GM19239 (cell line): ENCODE measurements at places on chromosomes 12 and 14.

DNA sequence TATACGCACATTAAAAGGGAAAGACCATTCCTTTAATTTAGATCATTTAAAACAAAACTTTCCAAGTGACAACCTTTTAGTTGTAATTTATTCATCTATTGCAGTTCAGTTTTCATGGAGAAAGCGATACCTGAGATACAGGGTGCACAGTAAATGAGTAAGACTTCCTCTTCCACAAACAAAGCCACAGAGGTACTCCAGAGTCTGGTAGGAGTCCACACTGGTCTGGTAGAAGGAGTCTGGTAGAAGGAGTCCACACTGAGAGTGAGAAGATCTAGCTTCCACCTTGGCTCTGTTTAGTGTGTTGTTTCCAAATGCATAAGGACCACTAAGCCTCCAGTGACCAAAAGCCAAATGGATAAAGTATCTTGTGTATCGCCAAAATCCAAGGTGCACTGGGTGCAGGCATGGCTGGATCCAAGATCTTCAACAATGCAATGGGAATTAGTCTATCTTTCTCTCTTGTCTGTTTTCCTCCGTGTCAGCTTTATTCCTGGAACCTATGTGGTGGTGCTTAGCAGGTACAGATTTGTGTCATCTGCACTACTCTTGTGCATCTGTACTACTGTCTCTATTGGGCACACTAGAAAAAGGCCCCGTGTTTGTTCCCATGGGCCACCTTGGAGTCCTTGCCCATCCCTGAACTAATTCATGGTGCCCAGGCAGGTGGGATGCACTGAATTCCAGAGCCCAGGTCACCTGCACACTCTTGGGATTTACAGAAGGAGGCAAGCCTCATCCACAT lies 331.1 kb downstream of the BCL11B start:
- DNase-seq, result no peak

DNA sequence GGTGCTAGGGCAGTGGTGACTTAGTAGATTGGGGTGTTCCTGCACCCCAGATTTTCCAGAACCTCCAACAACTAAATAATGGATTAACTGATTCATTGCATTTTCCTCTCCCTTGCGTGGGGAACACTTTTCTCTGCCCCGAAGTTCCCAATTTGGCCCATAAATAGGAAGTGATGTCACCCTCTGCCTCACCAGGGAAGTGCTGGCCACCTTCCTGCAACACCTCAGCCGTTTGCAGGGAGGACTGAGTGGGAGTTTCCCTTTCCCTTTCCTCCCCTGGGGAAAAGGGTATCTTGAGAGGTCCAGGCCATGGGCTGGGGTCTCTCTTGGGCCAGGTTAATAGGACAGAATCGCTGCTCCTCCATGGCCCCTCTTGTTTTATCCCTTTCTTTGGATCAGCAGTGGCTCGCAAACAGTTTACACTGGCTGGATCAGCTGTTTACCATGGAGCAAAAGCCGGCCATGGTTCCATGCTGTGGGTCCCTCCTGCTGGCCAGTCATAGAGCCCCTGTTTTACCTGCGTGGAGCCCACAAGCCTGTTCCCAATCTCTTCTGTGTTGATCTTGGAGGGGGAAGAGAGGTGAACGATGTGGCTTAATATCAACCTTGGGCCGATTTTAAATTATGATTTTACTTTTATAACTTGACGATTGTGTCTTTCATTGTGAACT lies 91.6 kb upstream of the VRK1 start:
- DNase-seq, result no peak

GRCh38 chr12:1204581-1205121 lies 213.6 kb downstream of the ERC1 start:
- peak; percentile 25 for DNase-seq

- DNase-seq, result no peak
Observed at GRCh38 chr12:129871991-129872972, 31.5 kb downstream of the TMEM132D start.

DNA sequence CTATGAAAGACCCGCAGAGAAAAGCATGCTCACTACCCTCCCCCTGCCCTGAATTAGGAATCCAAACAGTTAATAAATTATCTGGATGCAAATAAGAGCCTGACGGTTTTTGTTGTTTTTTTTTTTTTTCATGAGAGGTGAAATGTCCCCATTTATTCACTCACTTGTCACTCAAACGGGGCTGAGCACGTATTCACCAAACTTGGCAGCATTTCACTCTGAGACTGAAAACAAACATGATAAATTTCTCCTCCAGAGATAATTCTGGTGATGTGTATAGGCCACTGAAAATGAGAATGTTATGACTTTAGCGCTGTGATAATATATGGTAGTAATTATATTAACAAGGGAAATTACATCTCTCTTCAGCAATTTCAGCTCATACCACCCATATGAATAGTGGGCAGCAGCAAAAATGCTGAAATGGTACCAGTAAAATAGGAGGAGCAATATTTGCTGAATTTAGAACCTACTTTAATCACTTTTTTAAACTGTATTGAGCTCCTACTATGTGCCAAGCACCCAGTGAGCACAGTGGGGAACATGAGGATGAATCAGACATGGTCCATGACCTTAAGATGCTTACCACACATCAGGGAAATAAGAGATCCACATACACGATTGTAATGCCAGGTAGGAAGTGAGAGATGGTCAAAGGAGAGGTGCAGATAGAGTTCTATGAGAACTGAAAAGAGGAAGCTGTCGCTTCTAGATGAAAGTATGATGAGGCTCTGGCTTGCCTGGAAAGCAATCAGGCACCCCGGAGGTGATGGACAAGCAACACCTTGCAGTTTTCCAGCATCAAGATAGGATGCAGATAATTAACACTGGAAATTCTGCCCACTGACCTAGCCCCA lies 286.5 kb upstream of the TMPO start:
- DNase-seq, result no peak

DNA sequence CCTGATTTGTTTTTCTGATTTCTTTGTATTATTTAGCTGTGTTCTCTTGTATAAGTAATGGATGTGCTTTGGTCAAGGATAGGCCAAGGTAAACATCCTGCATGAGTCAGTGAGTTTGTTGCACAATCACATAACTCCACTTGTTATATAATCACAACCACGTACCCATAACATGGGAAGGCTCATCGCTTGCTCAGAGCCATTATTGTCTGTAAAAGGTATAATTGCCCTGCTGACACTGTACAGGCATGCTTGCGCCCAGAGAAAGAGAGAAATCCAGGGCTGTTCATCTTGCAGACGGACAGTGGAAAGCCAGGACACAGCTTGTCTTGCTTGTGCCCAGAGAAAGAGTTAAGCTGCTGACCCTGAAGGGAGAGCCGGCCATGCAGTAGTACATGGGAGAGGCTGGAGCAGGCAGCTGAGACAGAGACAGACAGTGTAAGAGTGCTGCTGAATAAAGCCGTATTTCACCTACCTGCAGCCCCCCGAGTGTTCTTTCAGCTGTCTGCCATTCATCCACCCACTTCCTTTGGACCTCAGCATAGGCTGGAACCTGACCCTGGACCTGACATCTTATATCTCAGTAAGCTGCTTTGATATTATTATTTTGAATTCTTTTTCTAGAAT lies 174.7 kb upstream of the DAAM1 start:
- DNase-seq, result no peak

DNA sequence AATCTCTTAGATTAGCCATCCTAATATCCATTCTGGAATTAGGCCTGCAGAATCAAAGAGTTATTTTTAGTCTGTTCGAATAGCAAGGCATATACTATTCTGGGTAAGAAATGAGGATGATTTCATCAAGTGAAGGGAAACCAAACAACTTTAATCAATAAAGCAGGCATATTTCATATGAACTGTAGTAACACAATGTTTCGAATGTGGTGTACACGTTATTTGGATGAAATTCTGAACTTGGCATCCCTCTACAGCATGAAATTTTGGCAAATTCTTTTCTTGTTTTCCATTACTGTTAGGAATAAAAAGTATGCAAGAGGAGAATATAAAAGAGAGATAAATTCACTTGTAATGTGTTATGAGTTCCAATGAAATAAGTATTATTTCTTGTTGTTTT lies 1233.3 kb upstream of the SEL1L start:
- no peak for DNase-seq

DNA sequence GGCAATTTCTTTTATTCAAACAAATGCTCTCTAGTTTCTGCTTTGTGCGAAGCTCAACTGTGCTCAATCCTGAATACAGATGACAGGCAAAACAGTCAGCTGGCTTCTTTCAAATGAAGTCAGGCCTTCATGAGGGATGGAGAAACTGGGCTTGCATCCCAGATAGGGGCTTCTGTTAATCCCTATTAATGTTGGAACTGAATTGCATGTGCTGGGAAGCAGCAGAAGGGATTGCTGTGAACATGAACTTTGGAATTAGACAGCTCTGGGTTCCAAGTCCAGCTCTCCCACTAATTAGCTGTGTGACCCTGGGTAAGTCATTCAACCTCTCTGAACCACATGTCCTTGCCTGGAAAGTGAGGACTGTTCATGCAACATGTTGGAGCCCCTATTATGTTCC lies 21.1 kb upstream of the CORO1C start:
- no peak for DNase-seq

GRCh38 chr14:60356906-60357550 lies 108.0 kb downstream of the PPM1A start:
- DNase-seq, result no peak

- no peak for DNase-seq
Observed at GRCh38 chr14:38175658-38176057, 32.0 kb upstream of the SSTR1 start.

DNA sequence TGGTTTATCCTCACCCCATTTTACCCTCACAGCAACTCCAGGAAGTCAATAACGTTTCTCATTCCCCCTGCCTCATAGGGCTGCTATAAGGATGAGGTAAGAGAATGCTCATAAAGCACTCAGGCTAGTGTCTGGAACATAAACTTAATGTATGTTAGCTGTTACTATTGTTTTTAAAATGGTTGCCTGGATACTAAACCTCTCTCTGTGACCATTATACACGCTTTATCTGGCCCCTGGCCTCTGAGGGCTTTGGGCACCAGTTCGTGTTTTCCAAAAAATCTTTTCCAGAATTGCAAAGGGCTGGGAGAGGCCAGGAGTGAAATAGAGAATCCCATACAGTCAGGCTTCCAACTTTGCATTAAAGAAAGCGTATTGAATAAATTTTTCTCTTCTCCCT lies 113.9 kb downstream of the KTN1 start:
- no peak for DNase-seq

DNA sequence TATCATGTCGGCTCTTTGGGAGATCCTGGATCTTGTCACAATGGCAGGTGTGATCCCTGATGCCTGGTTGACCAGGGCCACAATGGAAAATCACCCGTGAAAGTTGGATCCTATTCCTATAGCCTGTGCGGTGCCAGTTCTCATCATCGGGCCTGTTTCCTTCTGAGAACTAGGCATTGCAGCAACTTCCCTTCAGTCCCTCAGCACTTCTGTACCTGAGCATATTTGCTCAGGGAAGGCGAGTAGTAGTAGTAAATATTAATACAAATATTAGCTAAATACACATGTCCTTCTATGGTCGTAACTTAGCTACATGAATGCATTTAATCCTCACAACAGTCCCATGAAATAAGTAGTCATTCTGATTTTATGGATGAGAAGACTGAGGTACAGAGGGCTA lies 22.1 kb upstream of the TAMALIN start:
- no peak for DNase-seq

- DNase-seq, result no peak
Observed at GRCh38 chr12:17810399-17810798, 279.6 kb downstream of the RERGL start.

GRCh38 chr12:107167756-107168155 lies 74.4 kb upstream of the CRY1 start:
- no peak for DNase-seq

DNA sequence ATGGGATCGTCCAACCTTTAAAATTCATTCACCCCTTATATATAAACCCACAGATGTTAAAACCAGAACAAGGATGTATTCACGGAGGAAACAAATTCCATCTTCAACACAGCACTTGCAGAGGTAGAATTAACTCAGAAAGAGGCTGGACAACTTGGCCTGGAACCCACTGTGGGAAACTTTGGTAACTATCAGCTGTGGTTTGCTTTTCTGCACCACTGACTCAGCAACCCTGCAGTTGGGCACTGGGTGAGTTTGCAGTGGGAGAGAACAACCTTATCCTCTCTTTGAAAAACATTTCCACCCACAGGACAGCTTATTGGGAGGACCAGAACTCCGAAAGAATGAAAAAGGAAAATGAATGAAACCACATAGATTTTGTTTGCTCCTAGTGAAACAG lies 66.3 kb downstream of the ZNF664 start:
- DNase-seq, result no peak

DNA sequence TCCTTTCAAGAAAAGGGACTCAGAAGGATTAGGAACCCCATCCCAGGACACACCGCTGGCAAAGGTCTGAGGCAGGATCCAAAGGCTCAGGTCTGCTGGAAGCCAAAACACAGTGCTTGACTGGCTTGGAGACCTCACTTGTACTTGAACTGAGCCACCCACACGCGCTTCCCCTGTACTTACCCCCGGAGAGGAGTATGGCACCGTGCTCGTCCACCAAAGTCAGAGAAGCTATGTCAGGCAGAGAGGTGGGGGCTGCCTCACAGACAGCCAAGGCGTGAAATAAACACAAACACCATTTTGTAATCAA lies 11.1 kb upstream of the SELPLG start:
- DNase-seq, result no peak

GRCh38 chr14:25396128-25396527 lies 346.2 kb upstream of the STXBP6 start:
- no peak for DNase-seq

- no peak for DNase-seq
Observed at GRCh38 chr14:58274881-58275280, 23.5 kb upstream of the ARID4A start.

- DNase-seq, result no peak
Observed at GRCh38 chr14:102882226-102882906, 40.1 kb upstream of the AMN start.

DNA sequence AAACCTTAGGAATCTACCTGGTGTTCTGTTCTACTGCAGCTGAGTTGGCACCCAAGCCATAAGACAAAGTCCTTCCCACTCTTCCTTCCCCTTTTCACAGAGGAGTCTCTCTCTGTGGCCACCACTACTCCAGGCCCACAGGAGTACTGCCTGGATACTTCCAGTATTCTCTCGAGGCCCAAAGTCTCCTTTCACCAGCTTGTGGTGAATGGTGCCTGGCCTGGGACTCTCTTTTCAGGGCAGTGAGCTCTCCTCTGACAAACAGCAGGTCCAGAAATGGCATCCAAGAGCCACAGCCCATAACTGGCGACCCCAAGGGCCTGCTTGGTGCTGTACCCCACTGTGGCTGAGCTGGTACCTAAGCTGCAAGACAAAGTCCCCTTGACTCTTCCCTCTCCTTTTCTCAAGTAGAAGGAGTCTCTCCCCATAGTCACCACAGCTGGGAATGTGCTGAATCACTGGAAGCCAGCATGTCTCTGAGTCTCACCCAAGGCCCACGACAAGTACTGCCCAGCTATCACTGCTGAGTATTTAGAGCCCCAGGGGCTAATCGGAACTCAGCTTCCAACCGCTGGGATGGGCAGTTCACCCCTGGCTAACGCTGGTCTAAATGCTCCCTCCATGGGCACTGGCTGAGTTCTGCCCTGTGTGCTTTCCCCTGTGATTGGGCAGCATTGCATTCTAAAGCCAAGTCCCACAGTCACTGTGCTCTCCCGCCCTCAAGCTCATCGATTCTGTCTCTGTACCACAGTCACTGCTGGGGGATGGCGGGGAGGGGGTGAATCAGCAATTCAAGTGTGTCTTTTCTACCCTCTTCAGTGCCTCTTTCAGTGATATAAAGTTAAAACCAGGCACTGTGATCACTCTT lies 6.1 kb downstream of the A2ML1 start:
- DNase-seq, result no peak

- no peak for DNase-seq
Observed at GRCh38 chr12:131287015-131287937, 333.6 kb downstream of the ADGRD1 start.

GRCh38 chr12:3199551-3200031 lies 122.4 kb downstream of the TSPAN9 start:
- no peak for DNase-seq
